ENCODE measurements at places on chromosomes 2 and 18.

- no peak for DNase-seq
Measured at GRCh38 chr2:151857650-151858049, 29.4 kb upstream of the ARL5A start.

GRCh38 chr2:168961450-168962229 lies 60.5 kb downstream of the G6PC2 start:
- peak; percentile 61 for DNase-seq

DNA sequence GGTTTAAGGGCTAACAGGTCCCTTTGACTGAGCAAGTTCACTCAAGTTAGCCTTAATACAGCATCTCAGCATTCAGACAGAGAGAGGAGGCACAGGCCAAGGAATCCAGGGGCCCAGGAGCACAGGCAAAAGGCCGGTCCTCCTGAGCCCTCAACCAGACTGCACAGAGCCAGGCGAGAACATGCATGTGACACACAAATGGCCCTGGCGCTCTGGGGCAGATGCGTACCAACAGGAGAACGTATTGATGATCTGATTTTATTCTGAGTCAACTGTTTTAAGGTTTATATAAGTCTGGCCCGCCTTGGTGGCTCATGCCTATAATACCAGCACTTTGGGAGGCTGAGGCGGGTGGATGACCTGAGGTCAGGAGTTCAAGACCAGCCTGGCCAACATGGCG lies 34.9 kb downstream of the KCNIP3 start:
- no peak for DNase-seq

DNA sequence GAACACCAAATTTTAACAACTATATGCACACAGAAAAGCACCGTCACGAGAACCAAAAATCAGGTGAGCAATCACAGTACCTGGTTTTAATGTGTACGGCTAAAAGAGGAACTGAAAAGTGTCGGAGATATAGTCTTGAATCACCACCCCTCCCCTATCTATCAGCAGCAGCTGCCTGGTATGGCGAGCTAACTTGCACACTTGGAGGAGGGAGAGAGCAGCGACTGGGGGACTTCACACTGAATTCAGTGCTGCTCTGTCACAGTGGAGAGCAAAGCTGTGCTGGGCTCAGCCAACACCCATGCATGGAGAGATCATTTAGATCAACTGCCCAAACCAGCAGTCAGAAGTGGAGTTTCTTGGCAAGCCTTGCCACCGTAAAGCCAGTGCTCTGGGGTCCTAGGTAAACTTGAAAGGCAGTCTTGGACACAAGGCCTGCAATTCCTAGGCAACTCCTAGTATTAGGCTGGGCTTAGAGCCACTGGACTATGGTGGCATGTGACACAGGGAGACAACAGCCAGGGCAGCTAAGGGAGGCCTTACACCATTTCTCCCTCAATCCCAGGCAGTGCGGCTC lies 89.2 kb upstream of the CD226 start:
- no peak for DNase-seq

- no peak for DNase-seq
Measured at GRCh38 chr18:22545066-22545760, 127.5 kb upstream of the CTAGE1 start.

- peak; percentile 84 for DNase-seq
Measured at GRCh38 chr2:240851078-240851991, 17.3 kb upstream of the AGXT start.

DNA sequence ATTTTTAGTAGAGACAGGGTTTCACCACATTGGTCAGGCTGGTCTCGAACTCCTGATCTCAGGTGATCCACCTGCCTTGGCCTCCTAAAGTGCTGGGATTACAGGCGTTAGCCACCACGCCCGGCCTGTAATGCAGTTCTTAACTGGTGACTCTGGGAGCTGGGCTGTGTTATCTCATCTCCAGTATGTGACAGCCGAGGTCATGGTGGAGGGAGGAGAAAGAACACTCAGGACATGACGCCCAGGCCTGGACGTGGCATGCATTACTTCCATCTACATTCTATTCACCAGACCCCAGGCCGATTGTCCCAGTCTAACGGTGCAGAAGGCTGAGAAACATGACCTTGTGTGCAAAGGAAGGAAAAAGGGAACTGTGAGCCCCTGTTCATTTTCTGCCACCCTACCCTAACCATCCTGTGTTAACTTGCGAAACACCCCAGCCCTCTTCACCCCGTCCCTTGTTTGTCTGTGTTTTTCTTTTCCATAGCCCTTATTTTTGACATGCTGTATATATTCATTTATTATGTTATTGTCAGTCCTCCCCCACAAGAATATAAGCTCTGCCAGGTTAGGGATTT lies 88.1 kb upstream of the ASAP2 start:
- DNase-seq = no peak

- DNase-seq = no peak
Measured at GRCh38 chr18:498931-499775, 1.3 kb downstream of the COLEC12 start.

DNA sequence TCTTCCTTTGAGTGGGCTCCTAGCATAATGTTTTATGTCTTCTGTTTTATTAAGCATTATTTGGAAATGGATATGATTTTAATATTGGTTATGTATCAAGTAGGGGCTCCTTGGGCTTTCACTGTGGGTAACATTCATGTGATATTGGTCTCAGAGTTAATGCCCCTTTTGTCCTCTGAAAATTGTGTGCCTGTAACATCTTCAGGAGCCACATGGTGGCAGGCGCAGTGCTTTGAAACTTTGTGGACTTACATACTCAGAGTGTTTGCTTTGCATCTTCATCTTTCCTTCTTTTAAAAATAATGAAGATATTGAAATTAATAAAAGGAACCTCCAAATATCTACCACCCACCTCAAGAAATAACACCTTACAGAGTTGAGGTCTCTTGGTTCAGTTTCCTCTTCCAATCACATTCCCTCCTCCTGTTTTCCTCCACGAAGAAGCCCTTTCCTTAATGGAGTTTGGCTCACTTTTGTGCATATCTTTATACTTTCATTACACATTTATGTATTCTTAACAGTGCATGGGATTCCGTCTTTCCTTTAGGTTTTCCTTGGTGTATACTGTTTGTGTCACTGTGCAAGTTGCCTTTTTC lies 73.5 kb downstream of the LIMS1 start:
- peak; percentile 46 for DNase-seq

GRCh38 chr2:33058716-33059470 lies 112.1 kb downstream of the LTBP1 start:
- no peak for DNase-seq

DNA sequence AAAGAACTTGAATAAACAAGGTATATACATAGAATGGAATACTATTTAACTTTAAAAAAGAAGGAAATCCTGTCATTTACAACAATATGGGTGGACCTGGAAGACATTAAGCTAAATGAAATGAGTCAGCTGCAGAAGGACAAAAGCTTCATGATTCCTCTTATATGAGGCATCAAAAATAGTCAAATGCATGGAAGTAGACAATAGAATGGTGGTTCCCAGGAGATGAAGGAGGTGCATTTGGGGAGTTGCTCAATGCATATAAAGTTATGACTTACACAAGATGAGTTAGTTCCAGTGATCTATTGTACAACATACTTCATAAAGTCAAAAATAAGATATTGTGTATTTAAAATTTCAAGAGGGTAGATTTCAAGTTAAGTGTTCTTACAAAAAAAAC lies 426.1 kb upstream of the UBE2E3 start:
- no peak for DNase-seq

GRCh38 chr2:204643326-204643725 lies 98.1 kb downstream of the PARD3B start:
- DNase-seq = no peak

DNA sequence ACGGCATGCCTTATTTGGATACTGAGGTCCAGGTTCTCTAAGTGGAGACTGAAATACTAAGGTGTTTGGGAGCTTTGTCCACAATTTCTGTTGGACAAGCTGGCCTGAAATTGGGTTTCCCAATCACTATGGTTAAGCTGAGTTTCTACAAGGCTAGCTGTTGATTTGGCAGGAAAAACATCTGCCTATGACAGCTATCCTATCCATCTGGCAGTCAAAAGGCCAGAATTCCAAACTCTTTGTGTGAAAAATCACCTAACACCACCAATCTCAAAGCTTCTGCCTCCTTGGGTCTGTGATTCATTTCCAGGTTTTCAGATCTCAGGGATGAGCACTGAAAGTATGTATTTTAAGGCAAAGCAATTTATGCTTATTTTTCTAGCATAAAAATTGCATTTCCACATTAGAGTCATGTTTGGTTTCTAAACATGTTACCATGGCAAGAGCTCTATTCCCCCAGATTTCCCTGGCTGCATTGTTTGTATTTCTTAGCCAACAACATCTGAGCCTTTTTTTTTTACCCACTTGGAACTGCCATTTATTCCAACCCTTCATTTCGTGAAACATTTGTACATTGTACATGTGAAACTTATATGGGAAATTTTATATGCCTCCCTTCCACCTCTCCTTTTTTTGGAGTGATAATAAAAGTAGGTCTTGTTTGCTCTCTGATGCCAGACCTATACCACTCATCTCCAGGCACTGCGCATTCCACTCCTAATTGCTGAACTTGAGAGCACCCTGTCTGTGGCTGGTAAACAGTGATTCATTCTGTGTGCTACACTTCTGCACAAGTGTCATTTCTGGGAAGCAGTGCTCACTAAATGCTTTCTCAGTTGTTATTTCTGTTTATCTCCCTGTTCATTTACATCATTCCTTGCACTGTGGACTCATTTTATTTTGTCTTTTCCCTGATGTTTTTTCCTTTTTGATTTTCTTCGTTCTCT lies 15.9 kb upstream of the CCDC85A start:
- DNase-seq = no peak

DNA sequence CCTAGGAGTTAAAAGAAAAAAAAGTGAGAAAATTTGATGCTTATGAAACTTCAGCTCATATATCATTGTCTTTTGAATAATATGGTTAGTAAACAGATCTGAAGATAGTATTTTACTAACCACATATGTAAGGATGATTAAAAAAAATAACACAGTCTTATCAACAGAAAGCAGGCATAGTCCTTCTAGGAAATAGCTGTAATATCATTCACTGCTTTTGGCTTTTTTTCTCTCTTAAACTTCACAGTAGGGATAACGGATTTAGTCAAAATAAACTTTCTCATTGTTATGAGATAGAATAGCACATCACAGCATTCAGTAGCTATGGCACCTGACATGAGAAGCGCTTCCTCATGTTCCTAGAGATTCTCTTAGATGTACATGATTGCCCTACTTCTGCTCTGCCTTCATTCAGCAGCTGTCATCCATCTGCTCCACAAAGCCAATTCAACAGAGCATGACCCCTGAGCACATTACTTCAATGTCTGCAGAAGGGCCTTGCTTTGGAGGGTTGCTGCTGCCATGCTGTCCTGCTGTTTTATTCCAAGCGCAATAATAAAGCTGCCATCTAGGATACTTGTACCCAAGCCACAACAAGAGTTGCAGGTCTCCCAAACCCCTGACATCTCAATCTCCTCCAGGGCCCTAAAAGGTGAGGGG lies 67.0 kb downstream of the TTC21B start:
- no peak for DNase-seq

DNA sequence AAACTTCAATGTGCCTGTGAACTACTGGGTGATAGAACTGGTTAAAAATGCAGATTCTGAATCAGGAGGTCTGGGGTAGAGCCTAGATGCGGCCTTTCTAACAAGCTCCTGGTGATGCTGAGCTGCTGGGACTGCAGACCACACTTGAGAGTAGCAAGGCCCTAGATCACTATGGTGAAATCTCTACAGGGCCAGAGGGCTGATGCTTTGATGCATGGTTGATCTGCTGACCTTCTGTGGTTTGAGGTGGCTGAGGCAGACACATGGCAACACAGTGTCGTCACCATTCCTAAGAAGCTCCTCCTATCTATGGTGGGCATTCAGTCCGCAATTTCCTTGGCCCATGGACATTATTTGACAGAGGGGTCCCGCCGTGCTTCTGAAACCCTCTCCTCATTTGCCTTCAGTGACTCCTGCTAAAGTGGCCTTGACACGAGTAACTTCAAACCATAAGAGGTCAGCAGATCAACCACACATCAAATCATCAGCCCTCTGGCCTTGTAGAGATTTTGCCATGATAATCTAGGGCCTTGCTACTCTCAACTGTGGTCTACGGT lies 19.8 kb downstream of the CCDC68 start:
- no peak for DNase-seq

DNA sequence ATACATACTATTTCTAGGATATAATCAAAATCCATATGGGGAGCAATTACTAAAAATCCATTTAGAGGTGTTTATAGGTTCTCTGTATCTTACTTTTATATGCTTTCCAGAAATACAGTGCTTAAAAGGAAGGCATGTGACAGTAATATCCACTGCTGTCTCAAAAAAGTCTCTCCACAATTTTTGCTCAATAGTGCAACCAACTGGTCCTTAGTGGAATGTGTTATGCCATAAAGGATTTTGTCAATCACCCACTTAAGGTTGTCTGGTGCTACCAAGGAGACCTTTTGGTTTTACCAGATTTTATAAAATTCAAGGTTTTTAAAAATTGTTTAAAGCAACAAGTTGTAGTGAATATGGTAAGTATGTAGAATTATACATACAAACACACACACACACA lies 328.5 kb upstream of the DSEL start:
- DNase-seq = no peak

- no peak for DNase-seq
Measured at GRCh38 chr2:29796446-29796845, 124.9 kb downstream of the ALK start.

- no peak for DNase-seq
Measured at GRCh38 chr2:28437149-28437835, 44.6 kb downstream of the FOSL2 start.

DNA sequence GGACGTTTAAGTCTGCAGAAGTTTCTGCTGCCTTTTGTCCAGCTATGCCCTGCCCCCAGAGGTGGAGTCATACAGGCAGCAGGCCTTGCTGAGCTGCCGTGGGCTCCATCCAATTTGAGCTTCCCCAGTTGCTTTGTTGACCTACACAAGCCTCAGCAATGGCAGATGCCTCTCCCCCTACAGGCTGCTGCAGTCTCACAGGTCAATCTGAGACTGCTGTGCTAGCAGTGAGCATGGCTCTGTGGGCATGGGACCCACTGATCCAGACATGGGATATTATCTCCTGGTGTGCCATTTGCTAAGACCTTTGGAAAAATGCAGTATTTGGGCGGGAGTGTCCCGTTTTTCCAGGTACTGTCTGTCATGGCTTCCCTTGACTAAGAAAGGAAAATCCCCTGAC lies 726.0 kb downstream of the ERBB4 start:
- DNase-seq = no peak

- DNase-seq = no peak
Measured at GRCh38 chr2:9660781-9661180, 30.0 kb upstream of the YWHAQ start.

DNA sequence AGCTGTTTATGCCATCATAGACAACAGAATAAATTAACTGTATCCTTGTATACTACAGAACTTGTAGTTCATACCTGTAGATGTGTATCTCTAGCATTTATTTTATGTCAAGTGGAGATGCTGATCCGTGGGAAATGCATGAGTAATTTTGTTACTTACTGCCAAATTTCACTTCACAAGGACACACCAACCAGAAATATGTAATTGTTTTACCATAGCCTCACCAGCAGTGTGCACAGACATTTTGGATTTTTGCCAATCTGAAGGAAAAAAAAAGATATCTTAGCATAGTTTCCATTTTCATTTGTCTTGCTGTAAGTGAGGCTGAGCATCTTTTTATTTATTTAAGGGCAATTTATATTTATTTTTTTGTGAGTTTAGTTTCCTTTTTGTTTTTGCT lies 265.1 kb upstream of the OSR1 start:
- no peak for DNase-seq
